ENCODE measurements at places on chromosomes 1 and 21. TPM values are rescaled to one million over a fixed set of nuclear protein-coding genes. Genes with fewer than 3 reads are reported as not detected.

The TSPEAR gene
- not detected for total RNA-seq

The DMRTA2 gene
- not detected for total RNA-seq

The CEP104 gene
- total RNA-seq = 47.0 TPM

The C1QA gene
- total RNA-seq = 0.22 TPM

The C21orf58 gene
- total RNA-seq = 13.4 TPM

GRCh38 chr1:53139951-53140361 is 2.5 kb downstream of the SLC1A7 start:
- H3K27me3 ChIP-seq = no peaks in the 10 kb centered on the region
- no peak overlapping the region for H3K27ac ChIP-seq
- H3K4me3 ChIP-seq = no peak overlapping the region
- DNase-seq = no peak

- peak overlapping the region; percentile 62 for H3K27ac ChIP-seq
- no peaks in the 10 kb centered on the region for H3K36me3 ChIP-seq
- H3K4me1 ChIP-seq = no peaks in the 10 kb centered on the region
- H3K4me3 ChIP-seq = no peak overlapping the region
These were observed 336.4 kb downstream of the SMYD3 start for GRCh38 chr1:246170574-246171261.

DNA sequence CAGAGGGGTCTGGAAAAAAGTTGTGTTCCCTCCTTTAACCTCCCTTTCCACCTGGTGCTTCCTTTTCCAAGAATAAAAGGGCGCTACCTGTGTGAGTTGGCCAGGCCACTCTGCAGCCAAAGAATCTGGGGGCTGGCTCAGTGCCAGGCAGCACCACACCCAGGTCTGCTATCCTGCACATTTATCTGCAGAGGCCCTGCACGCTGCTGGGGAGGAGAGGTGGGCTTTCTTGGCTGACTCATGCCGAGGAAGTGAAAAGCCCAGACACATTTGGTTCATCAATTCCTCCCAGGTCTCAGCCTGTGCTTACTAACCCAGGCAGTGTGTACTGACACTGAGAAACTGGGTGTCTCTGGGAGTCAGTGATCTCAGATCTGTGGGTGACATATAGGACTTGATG is 79.8 kb upstream of the F3 start:
- DNase-seq = no peak
- H3K4me3 ChIP-seq = no peak overlapping the region
- no peaks in the 10 kb centered on the region for H3K36me3 ChIP-seq
- no peaks in the 10 kb centered on the region for H3K4me1 ChIP-seq
- no peaks in the 10 kb centered on the region for H3K27me3 ChIP-seq

GRCh38 chr1:50305808-50306207 is 117.4 kb downstream of the DMRTA2 start:
- H3K4me1 ChIP-seq = no peaks in the 10 kb centered on the region
- H3K27ac ChIP-seq = no peak overlapping the region
- H3K4me3 ChIP-seq = no peak overlapping the region
- no peaks in the 10 kb centered on the region for H3K27me3 ChIP-seq
- no peak for DNase-seq
- no peaks in the 10 kb centered on the region for H3K36me3 ChIP-seq

DNA sequence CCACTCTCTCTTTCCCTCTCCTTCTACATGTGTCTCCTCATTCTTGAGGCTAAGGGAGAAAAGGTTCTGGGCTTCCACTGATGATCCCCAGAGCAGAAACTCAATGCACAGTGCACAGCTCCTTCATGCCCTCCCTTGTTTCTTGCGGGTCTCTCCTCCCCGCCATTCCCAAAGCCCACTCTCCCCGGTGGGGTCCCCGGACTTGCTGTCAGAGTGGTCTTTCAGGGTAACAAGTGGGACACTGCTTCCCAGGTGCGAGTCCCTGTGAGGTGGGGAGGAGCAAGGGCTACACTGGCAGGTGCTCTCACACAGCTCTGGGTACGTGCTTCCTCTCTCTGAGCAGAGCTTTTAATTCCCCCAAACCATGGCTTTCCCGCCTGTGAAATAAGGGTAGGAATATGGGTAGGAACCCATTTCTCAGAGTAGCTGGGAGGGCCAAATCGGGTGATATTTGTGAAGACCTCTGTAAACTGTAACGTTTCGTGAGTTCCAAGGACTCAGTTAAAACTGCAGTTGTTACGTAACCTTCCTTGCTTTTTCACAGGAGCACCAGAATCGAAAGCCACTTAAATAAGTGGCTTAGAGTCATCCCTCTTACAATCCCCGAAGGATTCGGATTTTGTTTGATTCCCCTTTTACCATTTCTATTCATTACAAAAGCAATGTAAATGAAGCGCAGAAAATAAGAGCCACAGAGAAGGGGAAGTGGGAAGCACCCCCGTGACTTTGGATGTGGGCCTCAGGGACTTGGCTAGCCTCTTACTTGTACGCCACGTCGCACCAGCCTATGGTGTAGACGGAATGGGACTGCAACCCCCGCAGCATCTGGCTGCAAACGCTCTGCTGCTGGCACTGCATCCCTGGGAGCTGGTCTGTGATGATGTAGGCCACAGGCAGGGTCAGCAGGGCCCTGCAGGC is 6.2 kb downstream of the PGLYRP3 start:
- no peaks in the 10 kb centered on the region for H3K36me3 ChIP-seq
- no peak overlapping the region for H3K27ac ChIP-seq
- no peaks in the 10 kb centered on the region for H3K27me3 ChIP-seq

DNA sequence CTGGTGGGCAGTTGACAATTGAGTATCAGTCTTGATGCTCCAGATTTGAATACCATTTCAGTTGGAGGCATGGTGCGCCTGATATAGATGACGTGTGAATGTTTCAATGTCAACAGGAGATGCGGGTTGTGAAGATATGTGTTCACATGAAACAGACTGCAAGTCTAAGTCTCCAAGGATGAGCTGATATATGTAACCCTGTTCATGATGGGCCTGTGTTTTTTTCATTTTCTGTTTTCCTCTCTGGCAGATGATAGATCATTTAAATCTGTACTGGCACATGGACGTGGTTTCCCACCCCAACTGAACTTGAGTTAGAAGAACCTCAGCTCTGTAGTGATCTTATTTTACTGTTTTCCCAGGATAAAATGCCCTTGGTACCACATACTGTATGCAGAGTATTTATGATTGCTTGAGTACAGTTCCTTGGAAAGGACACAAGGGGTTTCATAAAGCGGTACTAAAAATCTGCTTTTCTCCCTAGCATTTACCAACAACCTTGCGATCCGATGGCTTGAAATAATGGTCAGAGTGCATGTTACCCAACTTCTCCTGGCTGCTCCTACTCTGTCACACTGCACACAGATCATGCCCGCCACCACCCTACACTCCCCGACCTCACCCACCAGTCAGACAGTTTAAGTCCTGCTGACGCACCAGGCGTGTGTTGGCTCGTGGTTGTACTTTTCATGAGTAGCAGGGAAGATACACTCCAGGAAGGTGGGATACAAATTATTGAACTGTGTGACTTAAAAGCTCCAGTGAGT is 131.1 kb downstream of the NFIA start:
- H3K4me3 ChIP-seq = no peak overlapping the region
- H3K36me3 ChIP-seq = no peaks in the 10 kb centered on the region
- no peaks in the 10 kb centered on the region for H3K27me3 ChIP-seq
- no peak overlapping the region for H3K27ac ChIP-seq
- no peaks in the 10 kb centered on the region for H3K4me1 ChIP-seq

DNA sequence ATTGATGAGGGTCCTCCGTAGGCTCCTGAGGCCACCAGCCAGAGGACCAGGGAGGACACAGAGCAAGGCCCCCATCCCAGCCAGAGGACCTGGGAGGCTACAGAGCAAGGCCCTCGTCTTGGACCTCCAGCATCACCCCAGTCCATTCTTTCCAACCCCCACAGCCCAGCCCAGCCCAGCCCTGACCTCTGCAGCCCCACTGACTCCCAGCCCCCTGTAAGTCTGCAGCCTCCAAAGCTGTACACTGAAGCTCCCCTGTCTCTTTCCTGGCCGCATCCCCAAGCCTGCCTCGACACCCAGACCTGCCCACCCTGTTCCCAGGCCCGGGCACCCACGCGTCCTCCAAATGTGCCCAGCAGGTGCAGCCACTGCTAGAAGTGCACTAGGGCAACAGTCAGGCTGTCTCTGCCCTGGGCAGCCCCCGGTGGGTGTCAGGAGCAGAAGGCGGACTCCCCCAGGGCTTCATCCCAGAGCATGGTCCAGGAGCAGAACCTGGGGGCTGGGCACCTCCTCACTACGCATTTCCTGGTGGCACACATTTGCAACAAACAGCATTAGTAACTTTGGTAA is 2.1 kb downstream of the DVL1 start:
- no peaks in the 10 kb centered on the region for H3K27me3 ChIP-seq
- peaks cover 16% of the 10 kb centered on the region for H3K4me1 ChIP-seq
- H3K27ac ChIP-seq = peak overlapping the region; percentile 61
- no peak overlapping the region for H3K4me3 ChIP-seq

DNA sequence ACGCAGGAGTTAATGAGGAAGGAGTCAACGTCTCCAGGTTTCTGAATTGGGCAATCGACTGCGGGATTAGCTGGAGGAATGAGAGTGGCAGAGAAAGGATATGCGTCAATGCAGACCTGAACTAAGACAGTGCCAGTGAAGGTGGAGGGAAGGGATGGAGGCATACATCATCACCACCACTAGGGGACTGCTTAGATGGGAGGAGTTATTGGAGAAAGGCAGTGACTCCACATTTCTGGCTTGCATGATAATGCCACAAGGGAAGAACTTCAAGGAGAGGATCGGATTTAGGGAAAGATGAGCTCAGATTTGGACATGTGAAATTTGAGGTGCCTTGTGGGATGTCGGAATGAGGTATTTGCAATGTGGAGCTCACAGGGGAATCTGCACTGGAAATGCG is 17.5 kb downstream of the VASH2 start:
- peaks cover 5% of the 10 kb centered on the region for H3K27me3 ChIP-seq
- H3K4me3 ChIP-seq = no peak overlapping the region
- H3K4me1 ChIP-seq = no peaks in the 10 kb centered on the region
- DNase-seq = no peak
- no peaks in the 10 kb centered on the region for H3K36me3 ChIP-seq
- no peak overlapping the region for H3K27ac ChIP-seq

DNA sequence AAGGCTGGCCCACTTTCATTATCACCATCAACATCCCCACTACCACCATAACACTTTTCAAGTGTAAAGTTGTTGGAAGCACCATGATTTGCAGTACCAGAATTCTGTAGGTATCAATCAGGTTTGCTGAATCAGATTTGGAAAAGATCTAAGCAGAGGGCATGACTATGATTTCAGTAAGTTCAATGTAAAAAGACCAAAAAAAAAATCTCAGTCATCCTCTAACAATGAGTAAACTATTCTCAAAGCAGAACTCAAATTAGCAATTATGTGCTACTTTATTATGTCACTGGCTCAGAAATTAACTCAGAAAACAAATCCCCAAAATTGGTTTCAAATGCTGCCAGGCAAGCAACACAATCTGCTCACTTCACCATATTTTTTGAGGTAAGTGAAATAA is 187.8 kb upstream of the HP1BP3 start:
- no peaks in the 10 kb centered on the region for H3K36me3 ChIP-seq
- H3K4me1 ChIP-seq = no peaks in the 10 kb centered on the region
- no peak overlapping the region for H3K4me3 ChIP-seq
- H3K27ac ChIP-seq = no peak overlapping the region
- H3K27me3 ChIP-seq = no peaks in the 10 kb centered on the region

DNA sequence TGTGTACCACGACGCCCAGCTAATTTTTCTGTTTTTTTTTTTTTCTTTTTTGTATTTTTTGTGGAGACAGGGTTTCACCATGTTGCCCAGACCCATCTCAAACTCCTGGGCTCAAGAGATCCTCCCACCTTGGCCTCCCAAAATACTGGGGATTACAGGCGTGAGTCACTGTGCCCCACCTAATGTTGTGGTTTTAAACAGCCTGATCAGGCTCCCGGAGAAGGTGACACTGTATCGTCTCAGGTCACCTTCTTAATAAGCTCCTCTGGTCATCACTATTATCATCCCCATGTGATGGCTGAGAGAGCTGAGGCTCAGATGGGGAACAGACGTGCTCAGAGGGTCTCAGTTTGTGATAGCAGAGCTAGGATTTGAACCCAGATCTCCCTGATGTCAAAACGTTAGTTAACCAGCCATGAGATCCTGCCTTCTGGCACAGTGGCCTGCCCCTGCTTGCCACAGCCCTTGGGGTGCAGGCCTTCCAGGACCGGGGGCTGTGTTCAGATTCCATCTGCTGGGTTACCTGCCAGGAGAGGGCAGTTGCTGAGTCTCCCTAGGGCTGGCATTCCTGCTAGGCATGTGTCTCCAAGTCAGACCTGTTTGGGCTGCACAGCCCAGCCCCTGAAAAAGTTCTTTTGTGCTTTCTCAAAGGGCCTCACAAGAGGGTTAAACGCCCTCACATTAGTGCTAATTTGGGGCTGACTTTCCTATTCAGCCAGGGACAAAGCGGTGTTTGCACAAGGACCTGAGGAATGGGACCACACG is 32.7 kb upstream of the GRHL3 start:
- H3K27ac ChIP-seq = no peak overlapping the region
- H3K4me3 ChIP-seq = no peak overlapping the region
- no peaks in the 10 kb centered on the region for H3K36me3 ChIP-seq
- no peaks in the 10 kb centered on the region for H3K4me1 ChIP-seq
- DNase-seq = no peak
- H3K27me3 ChIP-seq = no peaks in the 10 kb centered on the region

DNA sequence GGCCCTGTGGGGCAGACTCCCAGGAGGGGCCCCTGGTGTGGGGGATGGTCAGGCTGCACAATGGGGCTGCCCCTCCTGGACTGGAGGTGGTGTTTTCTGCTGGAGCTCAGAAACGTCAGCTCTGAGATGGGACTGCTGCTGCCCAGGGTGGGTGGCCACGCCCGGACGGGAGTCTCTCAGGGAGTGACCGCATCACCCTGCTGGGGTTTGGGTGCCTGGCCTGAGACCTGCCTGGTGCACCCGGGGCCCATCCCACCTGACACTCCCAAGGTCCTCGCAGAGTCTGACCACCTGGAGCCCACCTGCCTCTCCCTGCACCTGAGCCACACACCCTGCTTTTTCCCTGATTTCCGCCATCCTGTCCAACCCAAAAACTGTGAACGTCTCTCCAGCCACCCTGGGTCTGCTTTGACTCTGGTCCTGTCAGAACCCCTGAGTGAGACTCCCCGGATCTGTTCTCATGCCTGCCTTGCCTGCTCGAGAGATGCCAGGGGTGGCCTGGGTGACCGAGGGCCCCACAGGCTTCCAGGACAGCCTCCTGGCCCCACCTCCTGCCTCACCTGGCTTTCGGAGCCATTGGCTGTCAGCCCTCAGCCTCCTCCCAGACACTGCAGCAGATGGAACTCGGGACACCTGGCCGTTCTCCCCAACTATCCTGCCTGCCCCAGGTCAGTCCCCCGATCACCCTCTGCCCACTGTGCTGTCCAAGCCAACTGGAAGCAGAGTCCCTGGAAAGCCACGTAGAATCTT is 11.6 kb upstream of the SMYD3 start:
- no peaks in the 10 kb centered on the region for H3K36me3 ChIP-seq
- H3K27me3 ChIP-seq = no peaks in the 10 kb centered on the region
- no peak overlapping the region for H3K27ac ChIP-seq
- DNase-seq = no peak
- no peak overlapping the region for H3K4me3 ChIP-seq
